ENCODE measurements at places on chromosomes 12 and 14.
A peak's percentile ranks its signal among the peaks of the same experiment; 100 is the strongest.

GRCh38 chr14:55107766-55108554, 21.1 kb upstream of the LGALS3 start:
- DNase-seq: peak; percentile 95

- peak; percentile 54 for DNase-seq
These were observed 36.5 kb downstream of the FOS start for GRCh38 chr14:75315144-75315543.

DNA sequence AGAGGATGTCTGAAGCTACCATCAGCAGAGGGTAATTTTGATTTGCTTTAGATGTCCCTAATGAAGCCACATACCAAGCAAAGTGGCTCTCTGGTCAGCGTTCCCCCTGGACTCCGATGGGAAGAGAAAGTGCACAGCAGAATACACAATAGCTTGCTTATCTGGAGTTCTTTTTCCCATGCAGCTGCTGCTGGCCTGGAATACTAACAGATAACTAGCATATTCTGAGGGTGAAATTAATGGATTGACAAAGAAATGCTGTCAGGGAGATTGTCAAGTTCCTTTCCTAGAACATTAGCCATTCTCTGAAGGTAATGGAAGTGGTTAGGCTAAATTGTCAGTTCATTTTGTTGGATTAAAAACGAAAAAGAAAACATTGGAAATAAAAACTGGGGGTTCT, 391.3 kb downstream of the FLRT2 start:
- DNase-seq: no peak

- no peak for DNase-seq
These were observed 14.9 kb upstream of the LRRK2 start for GRCh38 chr12:40209886-40210285.

GRCh38 chr12:108457006-108457733, 57.9 kb upstream of the FICD start:
- DNase-seq: peak; percentile 63

GRCh38 chr12:21638054-21638891, 19.4 kb downstream of the LDHB start:
- no peak for DNase-seq

DNA sequence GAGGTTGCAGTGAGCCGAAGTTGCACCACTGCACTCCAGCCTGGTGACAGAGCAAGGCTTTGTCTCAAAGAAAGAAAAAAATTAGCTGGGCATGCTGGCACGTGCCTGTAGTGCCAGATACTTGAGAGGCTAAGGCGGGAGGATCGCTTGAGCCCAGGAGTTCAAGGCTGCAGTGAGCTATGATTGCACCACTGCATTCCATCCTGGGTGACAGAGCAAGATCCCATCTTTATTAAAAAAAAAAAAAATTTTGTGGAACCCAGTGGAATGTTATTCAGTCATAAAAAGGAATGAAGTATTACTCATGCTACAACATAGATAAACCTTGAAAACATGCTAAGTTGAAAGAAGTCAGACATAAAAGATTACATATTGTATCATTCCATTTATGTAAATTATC, 8.3 kb upstream of the ERBB3 start:
- peak; percentile 62 for DNase-seq

- DNase-seq: peak; percentile 60
These were observed 12.0 kb downstream of the CLSTN3 start for GRCh38 chr12:7142056-7142644.

GRCh38 chr12:75305412-75306332, 24.5 kb downstream of the CAPS2 start:
- DNase-seq: no peak

DNA sequence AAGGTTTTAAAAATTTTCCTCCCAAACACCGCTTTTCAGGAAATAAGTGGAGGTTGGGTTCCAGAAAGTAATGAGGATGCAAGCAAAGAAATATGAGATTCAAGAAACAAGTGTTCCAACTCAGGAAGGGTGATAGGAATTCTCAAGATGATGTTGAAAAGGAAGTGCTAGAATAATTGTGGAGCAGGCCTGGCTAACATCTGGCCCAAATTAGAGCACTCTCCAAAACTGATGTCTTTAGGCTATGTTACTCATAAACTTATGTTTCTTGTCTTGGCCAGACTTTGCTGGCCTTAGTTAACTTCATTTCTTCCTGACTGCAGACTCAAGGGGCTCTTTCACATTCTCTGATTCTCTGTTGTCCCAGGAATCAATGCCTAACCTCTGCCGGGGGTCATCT, 116.3 kb downstream of the TMTC3 start:
- peak; percentile 75 for DNase-seq

All from fibroblast of skin of scalp (primary cell).